ENCODE measurements at places on chromosomes 2 and 18.

DNA sequence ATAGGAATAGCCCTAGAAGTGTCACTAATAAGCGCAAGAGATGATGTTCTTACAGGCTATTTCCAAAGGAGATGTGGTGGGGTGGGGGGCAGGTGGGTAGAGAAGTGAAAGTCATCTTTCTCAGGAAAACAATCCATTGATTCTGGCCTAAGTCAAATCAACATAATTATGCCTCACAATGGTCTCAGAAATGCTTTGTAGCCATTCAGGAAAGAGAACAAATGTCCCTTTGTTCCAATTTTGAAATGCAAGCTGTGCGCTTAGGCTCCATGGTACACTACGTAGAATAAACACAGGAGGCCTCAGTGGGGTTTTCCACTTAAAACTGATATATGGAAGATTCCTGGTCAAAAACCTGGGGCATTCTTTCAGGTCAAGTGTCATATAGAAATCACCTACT, 529.9 kb upstream of the KLHL29 start:
- no peak for DNase-seq

DNA sequence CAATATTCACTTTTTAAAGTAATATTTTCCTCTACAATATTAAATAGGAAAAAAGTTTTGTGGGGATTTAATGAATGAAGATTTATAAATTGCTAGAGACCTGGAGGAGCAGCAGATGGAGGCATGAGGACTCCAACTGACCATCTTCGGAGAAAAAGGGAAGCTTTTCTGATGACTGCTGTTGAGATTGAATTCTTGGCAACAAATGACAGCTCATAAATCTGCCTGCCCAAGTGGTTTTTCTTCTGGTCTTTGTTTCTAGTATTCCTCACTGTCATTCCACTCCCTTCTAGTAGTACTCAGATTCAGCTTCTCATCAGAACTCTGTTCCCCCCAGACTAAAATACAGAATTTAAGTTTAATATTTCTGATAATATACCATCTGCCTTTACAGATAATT, 157.0 kb downstream of the EML6 start:
- DNase-seq = no peak

- no peak for DNase-seq
Observed at GRCh38 chr2:197256021-197256420, 54.6 kb downstream of the ANKRD44 start.

DNA sequence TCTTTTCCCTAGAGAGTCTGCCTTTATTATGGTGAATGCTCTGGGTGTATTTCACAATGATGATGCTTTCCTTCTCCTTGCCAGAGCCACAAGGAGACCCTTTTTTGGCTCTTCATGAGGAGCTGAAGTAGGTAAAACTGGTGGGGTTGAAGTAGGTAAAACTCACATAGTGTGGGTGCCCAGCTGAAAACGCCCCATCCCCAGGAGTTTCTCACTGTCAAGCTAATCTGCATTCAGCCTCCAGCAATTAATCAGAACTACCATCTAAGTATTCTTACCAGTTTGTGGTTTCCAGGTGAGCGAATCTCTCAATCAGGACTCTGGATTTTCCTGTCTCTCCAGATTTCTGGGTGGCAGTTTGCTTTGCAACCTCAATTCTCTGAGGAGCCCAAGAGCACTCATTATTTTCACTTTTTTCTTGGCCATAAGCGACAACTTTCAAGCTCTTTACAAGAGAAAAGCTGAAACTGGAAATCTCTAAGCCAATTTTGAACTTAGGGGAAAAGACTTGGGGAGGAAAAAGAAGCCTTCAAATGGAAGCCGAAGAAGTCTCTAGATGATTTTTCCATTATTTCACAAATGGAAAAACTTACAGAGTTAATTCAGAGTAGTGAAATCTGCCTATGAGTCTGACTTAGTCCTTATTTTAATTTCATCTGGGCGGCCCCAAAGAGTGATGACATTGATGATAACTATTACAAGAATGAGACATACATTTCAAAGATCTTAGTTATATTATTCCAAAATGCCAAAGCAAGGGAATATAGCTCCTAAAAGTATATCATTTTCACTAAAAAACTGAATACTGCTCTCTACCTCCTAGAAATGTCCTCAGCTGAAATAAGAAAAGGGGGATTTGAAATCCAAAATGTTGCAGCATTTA, 121.4 kb upstream of the MAP3K20 start:
- DNase-seq = no peak

GRCh38 chr2:30872797-30873196, 65.6 kb upstream of the CAPN13 start:
- DNase-seq = no peak

Measured in activated T-helper 1 cell treated with Interleukin-2 at 50 U/mL for 16 hours (primary cell).